ENCODE measurements at places on chromosomes 12 and 14. TPM values are rescaled to one million over a fixed set of nuclear protein-coding genes. Genes with fewer than 3 reads are reported as not detected.

Gene SIX6
- not detected for total RNA-seq

Gene INHBC
- total RNA-seq: not detected

Gene NINJ2
- total RNA-seq: 2.1 TPM

Gene WNT1
- not detected for total RNA-seq
